ENCODE measurements at places on chromosomes 1 and 21. TPM values are rescaled to one million over a fixed set of nuclear protein-coding genes. Genes with fewer than 3 reads are reported as not detected.

GRCh38 chr1:115074839-115075534, 14.3 kb downstream of the TSPAN2 start:
- DNase-seq: no peak
- H3K27me3 ChIP-seq: no peaks in the 10 kb centered on the region
- peaks cover 7% of the 10 kb centered on the region for H3K4me1 ChIP-seq

- no peak for DNase-seq
- H3K27me3 ChIP-seq: no peaks in the 10 kb centered on the region
- no peak overlapping the region for H3K27ac ChIP-seq
- H3K4me3 ChIP-seq: no peak overlapping the region
Observed at GRCh38 chr1:234408757-234409156, 35.5 kb downstream of the COA6 start.

OR2C3 gene
- total RNA-seq: not detected

GRCh38 chr1:7630378-7630777, 140.7 kb upstream of the VAMP3 start:
- H3K27me3 ChIP-seq: no peaks in the 10 kb centered on the region
- H3K27ac ChIP-seq: no peak overlapping the region
- no peak for DNase-seq
- H3K36me3 ChIP-seq: no peaks in the 10 kb centered on the region
- H3K4me3 ChIP-seq: no peak overlapping the region

- no peak for DNase-seq
- no peak overlapping the region for H3K4me3 ChIP-seq
- no peaks in the 10 kb centered on the region for H3K4me1 ChIP-seq
- H3K36me3 ChIP-seq: no peaks in the 10 kb centered on the region
Observed at GRCh38 chr1:3735688-3736087, 16.6 kb upstream of the CCDC27 start.

FMOD gene
- total RNA-seq: 36.3 TPM

DNA sequence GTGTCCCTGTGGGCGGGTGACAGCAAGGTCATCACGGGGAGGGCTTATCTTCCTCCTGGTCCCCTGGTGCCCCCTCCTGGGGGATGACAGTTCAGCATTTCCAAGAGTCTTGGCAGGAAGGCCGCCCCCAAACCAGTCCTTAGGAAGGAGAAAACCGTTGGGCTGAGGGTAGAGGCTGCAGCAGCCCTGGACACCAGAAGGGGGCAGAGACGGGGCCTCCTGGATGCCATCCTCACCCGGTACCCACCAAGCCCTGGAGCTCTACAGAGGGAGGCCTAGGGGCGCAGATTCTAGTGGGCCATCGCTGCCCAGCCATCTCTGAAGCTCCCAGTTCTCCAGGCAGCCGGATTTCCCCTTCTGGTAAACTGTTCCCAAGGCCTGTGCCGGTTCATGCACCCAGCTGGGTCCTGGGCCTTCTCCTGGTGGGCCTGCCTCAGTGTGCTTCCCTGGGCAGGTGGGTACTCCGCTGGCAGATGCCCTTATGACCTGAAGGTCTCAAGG, 14.8 kb upstream of the ZNF669 start:
- DNase-seq: peak; percentile 59
- no peak overlapping the region for H3K4me3 ChIP-seq
- H3K27ac ChIP-seq: no peak overlapping the region
- no peaks in the 10 kb centered on the region for H3K27me3 ChIP-seq
- no peaks in the 10 kb centered on the region for H3K4me1 ChIP-seq

DNA sequence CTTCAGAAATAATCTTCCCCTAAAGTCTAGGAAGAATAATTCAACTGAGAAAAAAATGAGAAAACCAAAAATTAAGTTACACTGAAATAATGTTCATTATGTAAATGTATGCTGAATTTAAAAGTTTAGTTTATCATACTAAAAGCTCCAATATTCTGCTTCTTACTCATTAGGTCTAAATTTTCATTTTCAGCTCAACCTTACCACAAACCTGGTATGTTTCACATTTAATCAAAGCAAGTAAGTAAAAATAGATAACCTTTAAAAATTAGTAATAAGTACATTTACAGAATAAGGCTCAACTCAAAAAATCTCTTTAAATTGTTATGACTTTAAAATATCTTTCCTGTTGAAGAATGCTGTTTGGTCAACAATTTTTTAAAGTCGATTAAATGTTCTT, 15.0 kb downstream of the BTG3 start:
- 0 out of 2 replicates have a peak, but pooled peaks cover 14% of the 10 kb centered on the region for H3K4me1 ChIP-seq
- no peaks in the 10 kb centered on the region for H3K36me3 ChIP-seq
- no peak overlapping the region for H3K27ac ChIP-seq
- H3K27me3 ChIP-seq: no peaks in the 10 kb centered on the region

DNA sequence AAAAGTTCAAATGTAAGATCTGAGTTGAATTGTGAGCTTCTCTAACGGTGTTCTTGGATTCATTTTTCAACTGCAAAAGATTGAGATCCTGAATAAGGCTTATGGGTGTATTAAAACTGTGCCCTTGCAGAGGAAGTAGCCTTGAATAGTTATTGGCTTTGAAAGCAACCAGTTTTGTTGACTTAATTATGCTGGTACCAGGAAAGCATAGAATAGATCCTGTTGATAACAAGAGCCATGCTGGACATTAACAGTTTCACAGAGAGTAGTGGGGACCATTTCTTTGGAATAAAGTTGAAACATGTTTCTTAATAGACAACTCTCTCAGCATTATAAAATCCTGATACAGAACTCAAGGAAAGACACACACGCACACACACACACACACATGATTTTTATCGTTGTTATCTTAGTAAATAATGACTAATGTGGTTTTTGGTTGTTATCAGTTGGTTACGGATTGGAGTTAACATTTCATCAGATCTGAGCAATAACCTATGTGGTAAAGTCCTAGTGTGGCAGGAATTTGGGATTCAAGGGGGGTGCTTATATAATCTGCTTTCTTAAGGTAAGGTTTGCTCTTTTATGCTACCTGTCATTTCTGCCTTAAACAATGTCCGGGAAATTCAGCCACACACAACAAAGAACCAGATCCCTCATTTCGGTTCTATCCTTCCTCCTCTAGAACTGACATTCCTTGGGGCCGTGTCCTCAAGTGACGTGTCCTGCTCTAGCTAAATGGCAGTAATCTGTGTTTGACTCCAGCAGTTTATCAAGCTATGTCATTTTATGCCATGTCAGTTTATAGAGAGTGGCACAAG, 330.9 kb downstream of the CHRM3 start:
- H3K36me3 ChIP-seq: no peaks in the 10 kb centered on the region
- peaks cover 7% of the 10 kb centered on the region for H3K4me1 ChIP-seq
- no peak overlapping the region for H3K4me3 ChIP-seq
- H3K27me3 ChIP-seq: no peaks in the 10 kb centered on the region
- H3K27ac ChIP-seq: no peak overlapping the region

TESK2 gene
- total RNA-seq: 11.9 TPM

- no peaks in the 10 kb centered on the region for H3K36me3 ChIP-seq
- H3K27ac ChIP-seq: peak overlapping the region; percentile 39
- DNase-seq: no peak
- peaks cover 10% of the 10 kb centered on the region for H3K4me1 ChIP-seq
Observed at GRCh38 chr1:116686723-116687352, 19.3 kb upstream of the IGSF3 start.

GRCh38 chr1:146029117-146029516, 7.6 kb upstream of the HJV start:
- H3K27me3 ChIP-seq: no peaks in the 10 kb centered on the region
- H3K4me3 ChIP-seq: no peak overlapping the region
- no peak for DNase-seq
- no peaks in the 10 kb centered on the region for H3K36me3 ChIP-seq

- no peak overlapping the region for H3K27ac ChIP-seq
- H3K4me1 ChIP-seq: peaks cover 5% of the 10 kb centered on the region
- no peaks in the 10 kb centered on the region for H3K36me3 ChIP-seq
- H3K27me3 ChIP-seq: no peaks in the 10 kb centered on the region
- H3K4me3 ChIP-seq: no peak overlapping the region
Observed at GRCh38 chr1:24505816-24506215, 3.2 kb downstream of the RCAN3 start.

DNA sequence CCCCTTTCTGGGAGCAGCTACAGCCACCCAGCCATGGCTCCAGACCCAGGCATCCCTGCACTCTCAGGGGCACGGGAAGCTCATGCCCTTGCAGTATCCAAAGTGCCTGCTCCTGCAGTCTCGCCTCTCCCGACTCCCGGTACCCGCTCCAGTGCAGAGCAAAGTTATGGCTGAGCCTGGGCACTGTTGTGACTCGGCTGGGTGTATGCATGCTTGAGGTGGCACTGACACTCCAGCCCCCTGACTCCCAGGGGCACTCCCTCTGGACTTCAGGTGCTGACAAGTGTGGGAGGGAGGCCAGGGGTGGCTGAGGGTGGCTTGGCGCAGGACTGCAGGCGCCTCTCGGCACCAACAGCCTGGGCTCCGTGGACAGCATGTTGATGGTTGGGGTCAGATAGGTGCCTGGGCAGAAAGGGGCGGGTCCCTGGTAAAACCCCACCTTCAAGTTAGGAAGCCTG, 580.1 kb upstream of the ADGRL2 start:
- no peak overlapping the region for H3K4me3 ChIP-seq
- DNase-seq: no peak
- H3K4me1 ChIP-seq: no peaks in the 10 kb centered on the region
- no peaks in the 10 kb centered on the region for H3K27me3 ChIP-seq

DNA sequence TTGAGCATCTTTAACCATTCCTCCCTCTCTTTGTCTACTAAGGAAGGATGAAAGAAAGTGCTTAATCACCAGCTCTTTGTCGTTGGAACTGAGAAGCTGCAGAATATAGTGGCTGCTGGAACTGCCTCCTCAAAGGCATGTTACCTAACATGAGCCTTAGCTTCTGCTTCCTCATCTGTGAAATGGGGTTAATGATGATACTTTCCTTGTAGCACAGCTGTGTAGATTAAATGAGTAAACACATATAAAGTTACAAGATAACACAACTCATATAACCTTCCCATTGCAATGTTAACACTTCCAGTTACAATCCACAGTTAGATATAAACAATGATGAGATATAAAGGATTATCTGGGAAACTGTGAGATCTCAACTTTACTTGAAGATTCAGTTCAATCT, 48.4 kb upstream of the ZNF326 start:
- H3K36me3 ChIP-seq: no peaks in the 10 kb centered on the region
- no peak overlapping the region for H3K27ac ChIP-seq
- peaks cover 9% of the 10 kb centered on the region for H3K4me1 ChIP-seq

DNA sequence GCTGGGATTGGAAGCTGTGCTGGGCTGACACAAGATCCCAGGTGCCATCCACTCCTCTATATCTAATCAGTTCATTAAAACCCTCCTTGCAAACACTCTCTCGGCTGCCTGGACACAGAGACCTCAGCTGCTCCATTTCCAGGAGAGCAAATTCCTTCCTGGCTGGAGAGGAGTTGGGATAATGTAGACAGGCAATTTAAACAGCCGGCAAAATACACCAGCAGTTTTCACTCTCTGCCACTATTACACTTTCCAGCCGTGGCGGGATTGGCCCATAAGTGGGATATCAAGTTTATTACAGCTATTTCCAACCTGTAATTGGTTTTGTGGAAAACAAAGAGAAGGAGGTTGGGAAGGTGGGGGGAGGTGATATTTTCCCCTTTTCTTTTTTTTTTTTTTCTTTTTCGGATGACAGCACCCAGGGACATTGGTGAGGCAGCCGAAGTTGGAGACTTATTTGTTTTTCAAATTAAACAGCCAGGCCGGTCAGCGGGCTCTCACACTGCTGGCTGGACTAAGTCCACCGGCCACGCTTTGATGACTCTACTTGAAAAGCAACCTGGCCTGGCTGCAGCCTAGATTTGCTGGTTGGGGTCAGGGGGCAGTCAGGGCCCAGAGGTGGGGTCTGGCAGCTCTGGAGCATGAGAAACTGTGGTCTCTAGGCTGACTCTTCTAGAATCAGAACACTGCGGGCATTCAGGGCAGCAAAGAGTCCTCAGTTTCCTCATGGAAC, 177.4 kb downstream of the IGSF21 start:
- DNase-seq: no peak
- no peaks in the 10 kb centered on the region for H3K4me1 ChIP-seq

DNA sequence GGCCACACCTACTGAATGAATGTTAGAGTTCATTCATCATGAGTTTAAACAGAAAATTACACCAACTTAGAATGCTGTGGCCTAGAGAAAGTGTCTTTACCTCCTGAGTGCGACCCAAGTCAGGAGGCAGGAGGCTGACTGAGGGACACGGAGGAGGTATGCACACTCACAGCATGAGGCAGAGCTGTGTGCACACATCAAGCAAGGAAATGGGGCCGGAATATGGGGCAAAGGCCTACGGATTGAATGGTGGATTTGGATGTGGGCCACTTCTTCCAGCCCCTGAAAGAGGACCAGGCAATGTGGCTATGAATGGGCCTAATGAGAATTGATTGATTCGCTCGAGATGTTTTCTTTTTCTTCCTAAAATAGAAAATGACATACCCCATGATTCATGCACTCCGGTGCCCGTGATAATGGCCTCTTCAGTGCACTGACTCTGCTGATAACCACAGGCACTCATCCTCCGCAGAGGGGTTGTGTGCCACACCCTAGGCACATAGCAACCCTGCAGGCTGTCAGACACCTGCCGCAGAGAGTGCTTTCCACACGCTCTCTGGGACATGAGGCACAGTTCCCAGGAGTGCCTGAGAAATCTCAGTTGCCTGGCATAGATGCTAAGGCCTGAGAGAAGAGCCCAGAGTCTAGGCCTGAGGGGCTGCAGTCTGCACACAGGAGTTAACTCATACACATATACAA, 155.5 kb downstream of the GLUL start:
- H3K27ac ChIP-seq: no peak overlapping the region
- no peaks in the 10 kb centered on the region for H3K4me1 ChIP-seq
- no peaks in the 10 kb centered on the region for H3K27me3 ChIP-seq
- no peaks in the 10 kb centered on the region for H3K36me3 ChIP-seq
- DNase-seq: no peak

ATP5IF1 gene
- total RNA-seq: 130 TPM

DNA sequence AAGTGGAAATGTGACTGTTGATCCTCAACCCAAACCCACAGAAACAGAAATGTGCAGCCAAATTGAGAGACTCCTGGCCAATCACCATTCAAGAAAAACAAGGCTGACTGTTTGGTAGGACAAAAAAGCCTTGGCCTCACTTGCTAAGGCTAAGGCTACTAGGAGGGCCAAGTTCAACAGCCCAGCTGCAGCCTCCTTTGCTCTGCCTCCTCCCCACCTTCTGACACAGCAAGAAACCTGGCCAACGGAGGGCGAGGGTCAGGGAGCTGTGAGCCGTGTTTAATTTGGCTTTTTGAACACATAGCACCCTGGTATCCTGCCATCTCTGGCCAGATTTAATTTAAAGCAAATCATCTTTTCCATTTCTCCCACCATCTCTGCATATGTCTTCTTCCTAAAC, 165.8 kb upstream of the RAB4A start:
- no peak overlapping the region for H3K27ac ChIP-seq
- H3K4me3 ChIP-seq: no peak overlapping the region
- H3K36me3 ChIP-seq: no peaks in the 10 kb centered on the region
- no peaks in the 10 kb centered on the region for H3K27me3 ChIP-seq

- no peak overlapping the region for H3K27ac ChIP-seq
- no peaks in the 10 kb centered on the region for H3K36me3 ChIP-seq
- no peaks in the 10 kb centered on the region for H3K4me1 ChIP-seq
- no peak for DNase-seq
- H3K4me3 ChIP-seq: no peak overlapping the region
- H3K27me3 ChIP-seq: no peaks in the 10 kb centered on the region
Observed at GRCh38 chr1:23814016-23814415, 11.2 kb downstream of the HMGCL start.
